Regular cardiac myocyte (primary cell): ENCODE measurements at places on chromosomes 12 and 14. TPM values are rescaled to one million over a fixed set of nuclear protein-coding genes. Genes with fewer than 3 reads are reported as not detected.

Gene TSHR
- not detected in 2 replicates for total RNA-seq

Gene ALX1
- total RNA-seq = not detected in 2 replicates

Gene PRPF40B
- 8.4 and 10.4 TPM in 2 replicates for total RNA-seq

Gene ETFBKMT
- total RNA-seq = 2.5 and 3.1 TPM in 2 replicates

Gene INSM2
- under 0.01 TPM in 1 of 2 replicates, not detected in the other for total RNA-seq

Gene BAZ2A
- 13.2 and 13.6 TPM in 2 replicates for total RNA-seq

Gene PROX2
- total RNA-seq = not detected in 2 replicates

Gene SERPINA1
- total RNA-seq = under 0.01 and 0.19 TPM in 2 replicates

Gene NKX2-1
- total RNA-seq = not detected in 2 replicates

Gene GALNT8
- under 0.01 TPM in 2 replicates for total RNA-seq

Gene CHURC1
- 36.8 and 87.4 TPM in 2 replicates for total RNA-seq

Gene AQP6
- under 0.01 TPM in 1 of 2 replicates, not detected in the other for total RNA-seq

Gene ZNF10
- total RNA-seq = 6.9 and 14.1 TPM in 2 replicates

Gene GRIP1
- under 0.01 and 0.96 TPM in 2 replicates for total RNA-seq

Gene PTHLH
- total RNA-seq = 4.2 and 10.2 TPM in 2 replicates

Gene CCNB1IP1
- total RNA-seq = 27.6 and 60.9 TPM in 2 replicates

Gene ABCD2
- under 0.01 TPM in 2 replicates for total RNA-seq

Gene TROAP
- total RNA-seq = 1.1 and 9.4 TPM in 2 replicates
